ENCODE measurements at places on chromosomes 13 and 19.

DNA sequence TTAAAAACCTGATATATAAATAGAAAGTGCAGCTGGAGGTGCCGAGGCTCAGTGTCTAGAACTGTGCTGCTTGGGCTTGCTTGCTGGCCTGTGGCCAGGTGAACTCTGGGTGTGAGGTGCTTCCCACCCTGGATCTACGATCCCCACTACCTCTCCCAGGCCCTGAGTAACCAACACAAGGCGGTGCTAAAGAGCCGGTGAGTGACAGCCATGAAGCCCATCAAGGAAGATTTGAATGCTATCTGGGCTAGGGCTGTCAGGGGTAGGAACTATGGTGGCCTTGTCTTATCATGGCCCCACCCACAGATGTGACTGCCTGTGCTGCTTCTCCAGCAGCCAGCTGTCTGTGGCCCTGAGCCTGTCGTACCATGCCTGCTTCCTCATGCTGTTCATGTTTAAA lies 25.6 kb upstream of the ZNF91 start:
- no peak for DNase-seq

- no peak for DNase-seq
These were observed 10.4 kb upstream of the ENOX1 start for GRCh38 chr13:43797159-43797558.

- DNase-seq = no peak
These were observed 6.3 kb downstream of the SHISA7 start for GRCh38 chr19:55436847-55437246.

DNA sequence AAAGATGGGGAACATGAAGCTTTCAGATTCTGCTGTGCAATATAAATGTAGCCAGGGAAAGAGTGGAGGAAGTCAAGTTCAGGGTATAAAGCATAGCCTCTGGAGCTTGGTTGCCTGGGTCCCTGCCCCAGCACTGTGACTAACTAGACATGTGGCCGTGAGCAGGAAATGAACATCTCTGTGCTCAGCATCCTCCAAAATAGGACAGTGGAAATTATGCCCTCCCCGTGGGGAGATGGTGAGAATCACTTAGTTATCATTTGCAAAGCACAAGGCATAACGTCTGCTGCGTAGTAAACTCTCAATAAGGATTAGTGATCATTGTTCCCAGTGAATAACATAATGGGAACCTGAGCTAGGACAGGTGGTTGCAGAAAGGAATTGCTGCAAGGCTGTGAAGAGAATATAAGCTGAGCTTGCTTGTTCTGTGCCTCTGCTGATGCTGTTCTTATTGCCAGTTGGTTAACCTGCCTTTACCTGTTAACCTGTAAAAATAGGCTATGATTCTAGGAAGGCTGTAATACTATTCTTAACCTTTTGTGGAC lies 441.0 kb downstream of the COG6 start:
- DNase-seq = no peak

GRCh38 chr19:2426611-2427428 lies 566 bp downstream of the TIMM13 start:
- no peak for DNase-seq

GRCh38 chr13:85564598-85564997 lies 234.6 kb downstream of the SLITRK6 start:
- DNase-seq = no peak

DNA sequence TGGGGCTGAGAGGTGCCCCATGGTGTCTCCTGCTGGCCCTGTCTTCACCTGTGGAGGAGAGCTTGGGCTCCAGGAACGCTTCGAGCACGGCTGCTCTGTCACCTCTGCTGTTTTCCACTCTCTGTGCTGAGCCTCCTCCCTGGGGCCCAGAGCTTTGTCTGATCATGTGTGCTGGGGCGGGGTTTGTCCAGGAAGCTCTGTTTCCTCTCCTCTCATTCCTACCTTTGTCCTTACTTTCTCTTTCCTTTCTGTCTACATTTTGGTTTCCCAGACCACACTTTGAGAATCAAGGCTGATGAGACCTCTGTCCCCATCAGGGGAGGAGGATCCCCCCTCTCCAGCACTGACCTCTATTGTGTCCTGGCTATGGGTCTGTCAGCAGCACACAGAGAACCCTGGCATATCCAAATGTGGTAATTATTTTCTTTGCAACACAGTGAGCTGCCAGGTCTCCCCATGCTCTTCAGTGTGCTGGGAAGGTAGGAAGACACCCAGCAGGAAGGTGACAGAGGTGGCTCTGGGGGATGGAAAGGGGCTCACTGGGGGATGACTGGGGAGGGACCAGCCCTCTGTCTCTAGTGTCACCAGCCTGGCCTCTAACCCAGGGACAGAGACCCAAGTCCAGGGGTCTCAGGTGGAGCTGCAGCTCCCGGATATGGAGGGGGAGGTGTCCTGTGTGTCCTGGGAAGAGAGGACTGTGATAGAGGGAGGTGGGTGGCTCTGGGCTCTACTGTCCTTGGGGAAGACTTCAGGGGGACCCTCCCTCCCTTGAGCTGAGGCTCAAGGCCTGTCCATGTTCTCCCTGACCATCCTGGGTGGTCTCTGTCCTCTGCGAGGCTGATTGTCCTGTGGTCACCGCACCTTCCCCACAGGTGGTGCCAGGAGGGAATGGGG lies at the start of gene CEACAM1:
Gene CEACAM1 (minus strand): TSS at position 128 of the 894 bp plus-strand sequence. CDS start 107 bp downstream, at position 21.
- peak; percentile 10 for DNase-seq

GRCh38 chr13:35818633-35819067 lies 312.5 kb downstream of the DCLK1 start:
- no peak for DNase-seq

DNA sequence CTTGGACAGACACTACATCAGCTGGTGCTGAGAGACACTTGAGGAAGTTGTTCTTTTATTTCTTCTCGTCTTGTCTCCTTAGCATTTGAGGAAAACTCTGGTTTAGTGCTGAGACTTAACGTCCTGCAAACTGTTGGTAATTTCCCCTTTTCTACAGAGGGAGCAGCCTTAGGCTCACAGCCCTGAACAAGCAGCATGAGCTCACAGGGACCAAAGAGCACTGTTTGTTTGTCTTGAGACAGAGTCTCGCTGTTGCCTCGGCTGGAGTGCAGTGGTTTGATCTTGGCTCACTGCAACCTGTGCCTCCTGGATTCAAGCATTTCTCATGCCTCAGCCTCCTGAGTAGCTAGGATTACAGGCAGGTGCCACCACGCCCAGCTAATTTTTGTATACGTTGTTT lies 5.5 kb downstream of the ZNF805 start:
- no peak for DNase-seq

DNA sequence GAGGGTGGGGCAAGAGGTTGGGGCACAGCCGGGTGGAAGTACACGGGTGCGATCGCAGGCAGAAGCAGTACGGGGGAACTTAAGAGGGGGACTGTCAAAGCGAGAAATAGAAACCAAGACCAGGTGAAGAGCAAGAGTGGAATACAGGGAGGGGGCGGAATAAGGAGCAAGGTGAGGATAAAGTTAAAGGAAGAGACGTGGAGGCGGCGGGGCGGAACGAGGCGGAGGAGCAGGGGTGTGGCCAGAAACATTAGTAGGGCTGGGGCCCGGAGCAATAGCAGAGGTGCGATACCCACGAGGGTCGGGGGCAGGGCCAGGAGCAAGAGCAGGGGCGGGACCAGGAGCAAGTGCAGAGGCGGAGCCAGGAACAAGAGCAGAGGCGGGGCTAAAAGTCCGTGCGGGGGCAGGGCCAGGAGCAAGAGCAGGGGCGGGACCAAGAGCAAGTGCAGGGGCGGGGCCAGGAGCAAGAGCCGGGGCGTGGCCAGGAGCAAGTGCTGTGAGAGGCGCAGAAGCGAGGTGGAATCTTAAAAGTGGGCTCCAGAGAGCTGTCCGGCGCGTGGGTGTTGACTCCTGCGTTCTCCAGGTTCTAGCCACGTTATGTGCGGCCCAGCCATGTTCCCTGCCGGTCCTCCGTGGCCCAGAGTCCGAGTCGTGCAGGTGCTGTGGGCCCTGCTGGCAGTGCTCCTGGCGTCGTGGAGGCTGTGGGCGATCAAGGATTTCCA lies 1.2 kb downstream of the CATSPERG start:
- DNase-seq = peak; percentile 89

DNA sequence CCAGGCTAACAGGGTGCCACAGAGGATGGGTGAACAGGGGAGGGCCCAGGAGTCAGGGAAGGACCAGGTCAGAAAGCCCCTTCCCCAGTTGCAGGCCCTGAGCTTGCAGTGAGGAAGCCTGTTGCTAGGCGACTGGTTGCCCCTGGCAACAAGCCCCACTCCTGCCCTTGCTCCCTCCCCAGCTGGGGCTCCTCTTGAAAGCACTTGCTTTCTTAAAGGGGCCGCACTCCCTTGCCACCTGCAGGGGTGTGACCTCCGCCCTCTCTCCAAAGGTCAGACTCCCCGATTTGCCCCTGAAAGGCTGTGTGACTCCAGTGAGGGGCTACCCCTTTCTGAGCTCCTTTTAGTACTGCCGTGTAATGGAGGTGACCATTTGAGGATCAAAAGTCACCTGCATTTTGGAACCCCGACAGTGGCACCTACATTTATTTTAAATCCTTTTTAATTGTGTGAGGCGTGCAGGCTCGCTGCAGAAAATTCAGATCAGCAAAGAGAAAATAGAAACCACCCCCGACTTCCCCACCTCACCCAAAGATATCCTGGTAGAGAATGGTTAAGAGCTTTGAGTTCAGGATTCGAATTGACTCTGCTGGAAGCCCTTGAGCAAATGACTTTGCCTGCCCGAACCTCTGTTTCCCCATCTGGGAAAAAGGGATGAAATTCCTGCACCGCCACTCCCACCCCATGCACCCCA lies 4.8 kb downstream of the FCHO1 start:
- no peak for DNase-seq

- no peak for DNase-seq
These were observed 2.2 kb downstream of the AKT2 start for GRCh38 chr19:40282920-40283319.

GRCh38 chr13:48448959-48449614 lies 36.2 kb upstream of the LPAR6 start:
- DNase-seq = no peak

DNA sequence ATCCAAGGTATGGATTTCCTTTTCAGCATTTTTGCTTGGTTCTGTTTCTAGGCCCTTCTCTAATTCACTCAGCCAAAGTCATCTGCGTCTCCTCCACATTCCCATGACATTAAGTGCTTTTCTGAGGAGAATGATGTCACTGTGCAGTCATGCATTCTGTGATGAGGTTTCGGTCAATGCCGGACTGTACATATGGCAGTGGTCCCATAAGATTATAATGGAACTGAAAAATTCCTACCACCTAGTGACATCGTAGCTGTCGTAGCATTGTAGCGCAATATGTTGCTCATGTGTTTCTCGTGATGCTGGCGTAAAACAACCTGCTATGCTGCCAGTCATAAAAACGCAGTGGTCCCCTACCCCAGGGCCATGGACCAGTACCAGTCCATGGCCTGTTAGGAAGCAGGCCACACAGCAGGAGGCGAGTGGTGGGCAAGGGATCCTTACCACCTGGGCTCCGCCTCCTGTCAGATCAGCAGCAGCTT lies 63.4 kb upstream of the TNFRSF19 start:
- DNase-seq = no peak

GRCh38 chr19:16067205-16067938 lies 8.9 kb upstream of the TPM4 start:
- no peak for DNase-seq

DNA sequence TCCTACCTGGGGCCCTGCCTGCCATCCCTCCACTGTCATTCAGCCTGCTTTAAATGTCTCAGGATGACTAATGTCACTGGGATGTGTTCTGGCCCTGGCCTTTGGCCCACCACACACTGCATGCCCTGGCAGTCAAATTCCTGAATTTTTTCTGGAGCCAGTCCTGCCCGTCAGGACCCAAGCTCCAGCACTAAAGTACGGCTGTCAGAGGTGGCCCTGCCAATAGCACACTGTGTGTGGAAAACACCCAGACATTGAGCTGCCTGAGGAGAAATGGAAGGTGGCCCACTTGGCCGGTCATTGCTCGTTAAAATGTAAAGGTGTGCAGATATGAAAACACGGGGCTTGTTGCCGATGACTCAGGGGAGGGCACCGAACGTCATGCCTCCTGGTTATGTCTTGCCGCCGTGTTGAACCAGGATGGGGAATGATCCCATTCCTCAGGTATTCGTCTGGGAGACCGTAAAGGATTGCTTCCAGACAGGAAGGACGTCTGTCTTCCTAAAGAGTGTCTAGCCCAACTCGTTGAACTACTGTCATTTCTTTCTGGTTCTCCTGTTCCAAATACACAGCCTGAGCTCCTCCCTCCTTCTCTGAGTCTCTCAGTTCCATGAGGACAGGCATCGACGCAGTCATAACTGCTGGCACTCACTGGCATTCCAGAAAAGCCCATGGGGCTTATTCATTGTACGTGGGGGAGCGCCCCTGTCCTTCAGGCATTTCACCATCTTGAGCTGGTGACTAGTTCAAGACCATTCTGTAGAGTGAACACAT lies 40.6 kb downstream of the COL4A2 start:
- no peak for DNase-seq

DNA sequence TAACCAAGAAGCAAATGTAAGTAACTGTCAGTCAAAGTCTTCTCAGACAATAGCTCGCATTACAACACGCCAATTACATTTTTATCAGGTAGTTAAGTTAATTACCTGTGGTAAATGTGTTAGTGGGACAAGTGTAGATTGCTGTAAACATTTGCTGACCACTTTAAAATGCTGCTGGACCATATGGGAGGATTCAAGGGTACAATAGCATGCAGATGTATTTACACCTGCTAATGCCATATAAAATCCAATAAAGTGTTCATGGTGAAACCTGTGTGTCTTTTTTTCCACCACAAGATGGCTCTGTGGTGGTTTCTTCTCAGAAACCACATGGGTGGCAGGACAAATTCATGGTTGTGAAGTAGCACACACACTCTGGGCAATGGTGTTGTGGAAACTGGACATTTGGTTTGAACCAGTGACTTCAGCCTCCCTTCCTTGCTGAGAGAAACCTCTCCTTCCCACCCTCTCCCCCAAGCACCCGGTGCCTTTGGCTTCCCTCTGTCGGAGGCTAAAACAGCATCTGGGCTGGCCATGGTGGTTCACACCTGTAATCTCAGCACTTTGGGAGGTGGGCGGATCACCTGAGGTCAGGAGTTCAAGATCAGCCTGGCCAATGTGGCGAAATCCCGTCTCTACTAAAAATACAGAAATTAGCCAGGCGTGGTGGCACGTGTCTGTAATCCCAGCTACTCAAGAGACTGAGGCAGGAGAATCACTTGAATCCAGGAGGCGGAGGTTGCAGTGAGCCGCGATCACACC lies 18.1 kb upstream of the GTF3A start:
- no peak for DNase-seq

DNA sequence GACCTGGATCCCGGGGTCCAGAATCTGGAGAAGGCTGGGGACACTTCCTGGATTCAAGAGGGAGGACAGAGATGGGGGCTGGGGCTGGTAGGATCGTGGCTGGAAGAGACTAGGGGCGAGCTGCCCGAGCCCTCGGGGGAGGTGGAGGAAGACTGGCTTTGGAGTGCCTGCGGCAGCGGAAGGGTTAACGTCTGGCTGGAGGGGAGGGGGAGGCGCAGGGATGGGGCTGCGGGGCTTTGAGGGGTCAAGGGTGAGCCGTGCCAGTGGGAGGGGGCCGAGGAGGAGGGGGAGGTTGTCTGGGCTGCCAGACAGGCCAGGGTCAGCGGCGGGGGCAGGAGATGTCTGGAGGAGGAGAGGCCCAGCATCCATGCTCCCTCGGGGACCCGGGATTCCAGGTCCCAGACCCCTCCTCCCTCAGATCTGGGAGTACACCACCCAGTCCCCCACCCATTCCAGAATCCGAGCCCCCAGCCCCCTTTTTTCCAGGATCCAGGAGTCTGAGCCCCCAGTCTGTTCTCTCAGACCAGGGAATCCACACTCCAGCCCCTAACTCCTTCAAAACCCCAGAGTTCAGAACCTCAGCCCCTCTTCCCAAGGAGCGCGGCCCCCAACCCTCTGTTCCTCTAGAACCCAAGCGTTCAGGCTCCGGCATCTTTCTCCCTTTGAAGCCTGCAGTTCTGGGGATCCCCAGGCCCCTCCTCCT lies 3.2 kb upstream of the SPACA6 start:
- no peak for DNase-seq

GRCh38 chr19:14472202-14472938 lies 2.8 kb downstream of the PTGER1 start:
- DNase-seq = peak; percentile 91

Measured in stimulated activated CD8-positive, alpha-beta memory T cell treated with anti-CD3 and anti-CD28 coated beads, Interleukin-4, amount 100 ng/mL, for 1 hour (primary cell).